Activated CD4-positive, CD25-positive, alpha-beta regulatory T cell (primary cell): ENCODE measurements at places on chromosomes 16 and 17.

GRCh38 chr17:77456271-77456950 is 315.6 kb downstream of the SEC14L1 start:
- DNase-seq, result no peak

GRCh38 chr17:6574687-6575595 is 18.6 kb upstream of the PITPNM3 start:
- no peak for DNase-seq

- DNase-seq, result no peak
Observed at GRCh38 chr17:9239246-9239792, 218.0 kb downstream of the NTN1 start.

DNA sequence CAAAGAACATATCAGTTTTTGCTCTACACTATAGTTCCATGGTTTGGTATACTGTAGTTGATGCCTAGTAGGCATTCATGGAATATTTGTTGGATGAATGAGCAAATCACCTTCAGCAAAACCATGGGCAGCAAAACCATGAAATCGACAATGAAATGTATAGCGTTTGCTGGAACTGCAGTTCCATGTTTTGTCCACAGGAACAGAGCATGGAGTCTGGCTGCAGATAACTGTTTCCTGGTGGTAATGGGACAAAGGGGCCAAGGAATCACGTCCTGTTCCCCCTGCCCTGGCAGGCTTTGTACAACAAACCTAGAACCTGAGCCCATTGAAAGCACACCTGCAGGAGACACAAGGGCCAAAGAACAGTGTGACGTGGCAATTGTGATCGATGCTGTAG is 101.1 kb downstream of the USP31 start:
- DNase-seq, result no peak

- no peak for DNase-seq
Observed at GRCh38 chr16:11094857-11095565, 150.6 kb downstream of the CLEC16A start.

DNA sequence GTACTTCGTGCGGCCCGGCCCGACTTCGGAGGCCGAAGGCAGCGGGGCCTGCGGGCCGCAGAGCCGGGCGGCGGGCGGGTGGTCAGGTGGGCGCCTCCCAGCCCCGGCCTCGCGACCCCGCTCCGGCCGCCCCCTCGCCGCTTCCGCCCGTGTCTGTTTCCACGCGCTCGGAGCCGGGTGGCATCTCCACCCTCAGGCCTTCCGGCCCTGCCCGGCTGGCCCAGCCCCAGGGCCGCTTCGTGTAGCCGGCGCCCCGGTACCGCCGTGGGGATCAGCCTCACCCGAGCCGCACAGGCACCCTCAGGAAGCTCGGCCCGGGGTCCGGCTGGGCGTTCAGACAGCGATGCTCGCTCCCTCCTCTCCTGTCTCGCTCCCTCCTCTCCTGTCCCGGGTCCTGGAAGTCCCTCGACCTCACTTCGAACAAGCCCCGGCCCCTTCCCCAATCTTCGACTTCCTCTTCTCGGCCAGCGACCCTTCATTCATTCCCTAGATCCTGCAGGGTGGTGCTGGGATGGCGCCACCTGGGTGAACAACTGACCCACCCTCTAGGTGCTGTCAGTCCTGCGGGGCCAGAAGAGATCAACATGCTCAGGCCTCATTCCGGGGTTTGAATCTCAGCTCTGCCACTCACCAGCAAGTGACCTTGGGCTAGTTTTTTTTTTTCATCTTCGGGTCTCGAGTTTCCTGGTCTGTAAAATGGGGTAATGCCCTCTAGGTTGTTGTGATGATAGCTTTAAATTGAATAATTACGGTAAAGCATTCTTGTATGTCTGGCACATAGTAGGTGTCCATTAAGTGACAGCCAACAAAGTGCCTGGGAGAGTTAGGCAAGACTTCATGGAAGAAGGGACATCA is 610 bp downstream of the VPS4A start:
- DNase-seq, result no peak

GRCh38 chr16:23561586-23561985 is 4.1 kb downstream of the UBFD1 start:
- no peak for DNase-seq

GRCh38 chr17:6981426-6981825 is 14.4 kb upstream of the ALOX12 start:
- no peak for DNase-seq

DNA sequence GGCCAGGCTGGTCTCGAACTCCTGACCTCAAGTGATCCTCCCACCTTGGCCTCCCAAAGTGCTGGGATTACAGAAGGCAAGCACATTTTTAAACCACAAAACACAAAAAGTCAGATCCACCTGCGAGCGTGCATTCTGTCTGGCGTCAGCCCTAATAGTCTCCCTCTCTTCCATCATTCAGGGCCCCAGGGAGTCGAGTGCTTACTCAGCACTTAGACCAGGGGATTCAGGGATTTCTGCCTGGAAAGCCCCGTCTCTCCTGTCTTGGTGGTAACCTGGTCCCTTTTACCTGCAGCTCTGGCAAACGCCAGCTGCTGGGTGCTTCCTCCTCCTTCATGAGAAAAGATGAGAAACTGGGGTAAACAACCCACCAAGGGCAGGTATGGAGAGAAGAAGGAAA is 443.1 kb downstream of the SOX9 start:
- DNase-seq, result no peak

DNA sequence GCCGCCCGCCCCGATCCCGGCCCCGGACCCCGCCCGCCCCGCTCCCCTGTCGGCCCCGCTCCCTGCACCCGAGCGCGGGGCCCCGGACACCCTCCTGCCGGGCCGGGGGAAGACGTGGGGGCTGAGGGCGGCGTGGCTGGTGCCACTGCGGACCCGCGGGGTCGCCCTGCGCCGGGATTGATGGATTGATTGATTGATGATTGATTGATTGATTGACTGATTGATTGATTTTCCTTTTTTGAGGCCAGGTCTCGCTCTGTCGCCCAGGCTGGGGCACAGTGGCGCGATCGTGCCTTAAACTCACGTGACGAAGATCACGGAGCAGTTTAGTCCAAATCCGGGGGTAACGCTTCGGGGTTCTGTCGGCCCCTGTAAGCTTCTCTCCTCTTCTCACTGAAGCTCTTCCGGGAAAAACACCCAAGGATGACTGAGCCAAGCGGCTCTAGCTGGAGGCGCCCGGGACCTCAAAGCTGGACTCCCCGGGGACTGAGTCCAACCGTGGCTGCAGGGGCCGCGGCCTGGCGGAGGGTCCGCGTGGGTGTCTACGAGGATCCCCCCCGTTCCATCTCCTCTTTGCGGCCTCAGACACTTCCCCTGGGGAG is 40.2 kb upstream of the BHLHA9 start:
- no peak for DNase-seq

- DNase-seq, result no peak
Observed at GRCh38 chr17:7745748-7746470, 28.4 kb downstream of the DNAH2 start.

DNA sequence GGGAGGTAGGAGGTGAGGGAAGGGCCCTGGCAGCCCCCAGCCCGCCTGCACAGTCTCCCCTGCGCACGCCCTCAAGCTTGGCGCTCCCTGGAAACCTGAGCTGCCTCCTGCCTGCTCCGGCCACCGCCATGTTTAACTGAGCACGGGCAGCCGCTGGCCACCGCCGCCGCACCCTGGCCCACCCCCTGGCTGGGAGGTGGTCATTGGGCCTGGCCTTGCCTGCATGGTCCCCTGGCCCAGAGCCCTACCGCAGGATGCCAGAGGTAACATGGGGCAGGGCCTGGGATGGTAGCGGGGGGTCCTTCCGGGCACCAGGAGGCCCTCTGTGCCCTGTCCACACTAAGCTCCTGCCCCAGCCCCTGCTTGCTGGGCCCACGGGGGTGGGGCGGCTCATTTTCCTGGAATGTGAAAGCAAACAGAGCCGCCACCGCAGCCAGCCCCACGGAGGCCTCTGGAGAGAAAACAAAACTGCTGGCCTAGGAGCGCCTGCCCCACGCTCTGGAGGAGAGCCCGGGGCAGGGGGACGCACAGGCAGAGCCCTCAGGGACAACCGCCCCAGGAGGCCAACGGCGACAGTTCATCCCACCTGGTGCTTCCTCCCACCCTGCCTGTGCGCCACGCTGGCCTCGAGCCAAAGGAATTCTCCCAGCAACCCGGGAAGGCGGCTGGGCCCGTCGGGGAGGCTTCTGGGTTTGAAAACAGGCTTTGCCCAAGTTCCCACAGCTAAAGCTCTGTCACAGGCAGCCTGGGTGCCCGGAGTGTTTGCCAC is 8.9 kb downstream of the NHERF2 start:
- DNase-seq, result no peak

DNA sequence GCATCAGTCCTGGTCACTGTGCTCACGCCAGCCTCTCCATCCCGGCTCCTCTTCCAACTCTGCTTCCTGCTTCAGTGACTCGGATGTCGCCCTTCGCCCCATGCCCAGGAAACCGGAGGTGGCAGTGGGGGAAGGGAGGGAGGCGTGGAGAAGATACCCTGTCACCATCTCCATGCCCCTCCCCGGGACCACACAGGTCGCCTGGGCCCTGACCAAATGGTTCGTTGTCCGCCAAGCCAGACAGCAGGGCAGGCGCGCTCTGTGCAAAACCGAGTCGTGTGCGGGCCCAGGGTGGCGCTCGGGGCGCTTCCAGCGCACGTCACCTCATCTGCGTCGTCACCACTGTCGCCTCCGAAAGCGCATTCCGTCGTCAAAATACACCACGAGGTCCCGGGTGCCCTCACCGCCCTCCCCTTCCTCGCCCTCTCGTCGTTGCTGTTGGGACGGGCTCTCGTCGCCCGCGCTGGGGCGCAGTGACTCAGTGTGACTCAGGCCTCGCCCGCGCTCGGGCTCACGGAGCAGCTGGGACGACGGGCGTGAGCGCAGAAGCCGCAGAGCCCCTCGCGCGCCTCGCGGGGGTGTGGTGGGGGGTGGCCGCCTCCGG is 39.2 kb downstream of the ZNF778 start:
- DNase-seq, result peak; percentile 45

DNA sequence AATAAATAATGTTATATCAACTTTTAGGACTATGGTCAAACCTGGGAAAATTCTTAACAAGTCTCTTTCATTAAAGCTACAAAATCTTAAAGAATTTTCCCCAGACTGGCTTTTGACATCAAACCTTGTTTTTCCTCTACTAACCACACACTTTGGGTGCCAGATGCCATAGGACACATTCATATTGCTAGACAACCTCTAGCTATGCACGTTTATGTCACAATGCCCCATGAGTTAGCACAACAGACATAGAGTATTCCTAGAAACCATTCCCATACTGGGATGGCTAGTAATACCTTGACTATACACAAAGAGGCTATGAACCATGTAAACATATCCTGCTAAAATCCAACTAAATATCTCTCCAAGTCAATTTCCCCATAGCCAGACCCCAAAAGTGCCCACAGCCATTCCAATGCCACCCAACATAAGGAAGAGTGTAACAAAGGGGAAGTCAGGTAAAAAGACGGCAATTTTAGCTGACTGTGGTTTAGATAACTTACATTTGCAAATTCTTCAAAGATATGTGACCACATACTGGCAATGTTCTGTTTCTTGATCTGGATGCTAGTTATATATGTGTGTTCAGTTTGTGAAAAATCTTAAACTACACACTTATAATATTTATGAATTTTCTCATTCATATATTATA is 23.4 kb downstream of the SMURF2 start:
- no peak for DNase-seq

DNA sequence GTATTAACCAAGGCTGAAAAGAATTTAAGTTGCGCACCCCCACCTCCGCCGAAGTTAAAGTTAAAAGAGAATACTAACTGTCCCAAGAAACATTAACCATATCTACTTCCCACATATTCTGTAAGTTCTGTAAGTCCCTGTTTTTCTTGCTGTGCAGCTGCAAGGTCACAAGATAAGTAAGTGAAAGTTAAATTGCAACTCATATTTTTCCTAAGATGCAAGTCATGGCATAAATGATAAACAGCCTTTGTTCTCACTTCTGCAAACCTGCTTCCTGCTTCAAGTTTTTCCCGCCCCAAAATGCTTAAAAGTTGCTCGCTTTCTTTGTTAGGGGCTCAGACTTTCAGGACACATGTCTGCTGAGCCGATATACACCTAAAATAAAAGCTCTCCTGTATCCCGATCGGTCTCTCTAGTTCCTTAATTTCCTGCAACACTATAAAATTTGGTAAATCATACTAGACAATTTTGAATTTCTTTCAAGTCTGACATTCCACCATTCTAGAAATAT is 32.6 kb upstream of the ABCA9 start:
- DNase-seq, result no peak

- DNase-seq, result peak; percentile 73
Observed at GRCh38 chr17:19744922-19745757, 3.0 kb downstream of the ALDH3A1 start.

- no peak for DNase-seq
Observed at GRCh38 chr16:78832100-78832499, 732.6 kb downstream of the WWOX start.
